ENCODE measurements at places on chromosomes 7 and 10.
A peak's percentile ranks its signal among the peaks of the same experiment; 100 is the strongest.

DNA sequence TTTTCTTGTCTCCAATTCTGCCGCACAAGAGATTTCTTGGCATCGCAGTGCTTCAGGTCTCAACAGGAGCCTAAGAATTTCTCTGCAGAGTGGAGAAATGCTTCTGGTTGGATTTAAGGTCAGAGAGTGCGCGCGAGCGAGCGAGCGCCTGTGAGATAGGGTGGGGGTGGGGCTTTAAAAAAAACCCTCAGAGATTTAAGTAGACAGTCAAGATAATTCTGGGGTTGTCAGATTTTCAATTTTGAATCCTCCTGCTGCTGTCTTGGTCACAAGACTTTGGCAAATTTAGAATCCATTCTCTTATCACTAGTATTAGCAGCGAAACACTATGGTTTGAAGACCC is 49.7 kb downstream of the CPEB3 start:
- DNase-seq: no peak

- no peak for DNase-seq
Observed at GRCh38 chr7:84524714-84525694, 330.4 kb upstream of the SEMA3A start.

DNA sequence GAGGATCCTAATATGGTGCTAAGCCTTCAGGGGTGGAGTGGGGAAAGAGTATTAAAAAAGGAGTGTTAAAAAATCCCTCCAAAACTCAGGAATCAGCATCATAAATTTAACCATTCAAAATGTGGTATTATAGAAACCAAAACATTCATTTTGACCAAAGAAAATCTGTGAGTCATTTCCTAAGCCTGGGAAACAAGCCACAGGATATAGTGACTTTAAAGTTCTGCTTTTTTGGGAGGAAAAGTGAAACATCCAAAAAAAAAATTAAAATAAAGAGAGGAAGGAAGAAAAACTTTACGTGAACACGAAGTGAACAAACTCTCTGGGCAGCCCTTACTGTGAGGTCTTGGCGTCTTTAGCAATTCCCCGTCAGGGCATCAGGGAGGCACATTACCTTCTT is 74.0 kb upstream of the GSDME start:
- DNase-seq: no peak

DNA sequence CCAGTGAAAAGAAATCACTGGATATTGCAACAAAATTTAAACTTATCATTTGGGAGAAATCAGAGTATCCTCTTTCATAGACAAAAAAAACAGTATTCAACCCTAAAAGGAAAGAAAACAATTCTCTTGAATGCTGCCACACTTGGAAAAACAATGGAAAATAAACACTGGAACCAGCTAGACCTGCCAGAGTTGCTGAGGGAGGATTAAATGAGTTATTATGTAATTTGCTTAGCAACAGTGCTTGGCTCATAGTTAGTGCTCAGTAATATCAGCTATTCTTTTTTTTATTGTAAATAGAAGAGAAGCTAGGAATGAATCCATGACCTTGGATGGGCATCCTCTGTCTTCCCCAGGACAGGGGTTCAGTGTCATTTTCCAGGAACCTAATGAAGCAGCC is 11.0 kb upstream of the ZNF273 start:
- no peak for DNase-seq

DNA sequence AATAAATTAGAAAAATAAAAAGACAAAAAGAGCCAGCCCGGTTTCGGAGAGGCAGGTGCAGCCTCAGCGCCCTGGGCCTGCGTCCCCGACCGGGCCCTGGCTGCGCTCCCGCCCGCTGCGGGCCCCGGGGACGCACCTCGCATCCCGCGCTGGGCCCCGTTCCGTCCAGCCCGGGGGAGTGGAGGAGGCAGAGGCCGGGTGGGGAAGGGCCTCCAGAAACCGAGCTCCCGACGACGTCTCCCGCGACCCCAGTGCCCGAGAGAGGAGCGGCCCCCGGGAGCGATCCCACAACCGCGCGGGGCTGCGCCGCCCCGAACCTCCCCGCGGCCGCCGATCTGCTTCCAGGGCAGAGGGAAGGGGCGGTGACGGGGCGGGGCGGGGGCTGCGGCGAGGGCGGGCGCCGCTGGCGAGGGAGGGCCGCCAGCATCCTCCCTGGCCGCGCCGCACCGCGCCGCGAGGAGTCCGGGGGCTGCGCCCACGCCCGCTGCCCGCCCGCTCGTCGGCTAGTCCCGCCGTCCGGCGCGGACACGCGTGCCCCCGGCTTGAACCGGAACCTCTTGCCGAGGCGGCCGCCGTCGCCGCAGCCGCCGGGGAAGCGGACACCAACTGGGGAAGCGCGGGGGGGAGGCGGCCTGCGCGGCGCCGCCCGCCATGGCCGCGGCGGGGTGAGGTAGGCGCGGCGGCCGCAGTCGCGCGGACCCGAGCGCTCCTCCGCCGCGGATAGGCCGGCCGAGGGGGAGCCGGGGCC is at the start of gene CCNY:
Gene CCNY (plus strand): TSS at position 426 of the 748 bp plus-strand sequence. CDS start 545 bp downstream, outside the sequence.
- peak; percentile 56 for DNase-seq

DNA sequence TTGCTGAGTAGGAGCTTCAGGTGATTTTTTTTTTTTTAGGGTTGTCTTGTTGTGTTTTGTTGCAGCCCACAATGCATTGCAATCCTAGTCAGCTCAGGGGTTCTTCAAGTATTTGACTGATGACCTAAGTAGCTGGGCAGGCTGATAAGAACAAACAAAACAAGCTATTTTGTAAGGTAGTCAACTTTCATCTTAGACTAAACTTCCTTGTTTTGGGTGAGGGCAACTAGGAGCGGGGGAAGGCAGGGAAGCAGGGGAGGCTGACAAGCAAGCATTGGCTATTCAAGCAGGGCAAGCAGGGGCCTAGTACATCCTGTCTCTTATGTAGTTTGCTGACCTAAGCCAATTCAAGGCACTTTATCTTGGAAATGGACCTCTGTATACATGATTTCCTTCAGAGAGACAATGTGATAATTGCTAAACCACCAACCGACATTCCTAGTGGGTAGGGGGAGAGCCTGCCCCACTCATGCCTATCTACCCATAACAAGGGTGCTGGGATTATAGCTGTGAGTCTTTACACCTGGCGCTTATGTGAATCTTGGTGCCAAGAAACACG is 163.3 kb upstream of the PRKCQ start:
- DNase-seq: no peak

DNA sequence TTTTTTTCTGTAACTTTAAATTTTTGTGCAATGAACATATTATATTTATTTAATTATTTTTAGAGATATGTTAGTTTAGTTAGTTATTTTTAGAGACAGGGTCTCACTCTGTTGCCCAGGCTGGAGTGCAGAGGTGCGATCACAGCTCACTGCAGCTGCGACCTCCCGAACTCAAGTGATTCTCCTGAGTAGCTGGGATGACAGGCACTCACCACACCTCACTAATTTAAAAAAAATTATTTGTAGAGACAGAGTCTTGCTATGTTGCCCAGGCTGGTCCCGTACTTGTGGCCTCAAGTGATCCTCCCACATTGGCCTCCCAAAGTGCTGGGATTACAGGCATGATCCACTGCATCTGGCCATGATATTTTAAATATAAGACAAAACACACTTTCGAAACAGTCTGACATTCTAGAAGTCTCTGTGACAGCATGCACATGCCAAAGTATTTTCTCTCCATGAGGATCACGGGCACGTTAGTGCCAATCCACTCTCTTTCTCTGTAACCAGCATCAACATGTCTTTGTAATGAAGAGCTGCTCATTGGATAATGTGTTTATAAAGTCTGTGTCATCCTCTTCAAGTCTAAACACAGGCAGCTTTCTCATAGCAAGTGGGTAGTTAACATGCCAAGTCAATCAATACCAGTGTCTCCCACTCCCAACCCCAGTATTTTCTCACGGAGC is 137.4 kb downstream of the GLI3 start:
- no peak for DNase-seq

DNA sequence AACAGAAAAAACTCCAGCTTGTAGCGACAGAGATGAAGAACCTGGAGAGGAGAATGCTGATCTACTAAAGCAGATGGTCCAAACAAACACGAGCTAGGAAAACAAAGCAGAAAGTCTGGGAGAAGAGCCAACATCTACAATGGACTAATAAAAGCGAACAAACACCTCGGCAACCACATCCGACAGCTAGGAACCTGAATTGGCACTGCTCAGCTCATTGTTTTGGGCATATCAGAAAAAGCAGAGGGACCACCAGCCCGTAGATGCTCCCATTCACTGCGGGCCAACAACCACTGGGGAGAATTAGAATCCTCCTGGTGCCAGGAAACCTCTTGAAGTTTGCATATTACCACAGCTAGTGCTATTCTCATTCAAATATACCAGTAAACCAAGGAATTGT is 204.7 kb downstream of the NXPH1 start:
- no peak for DNase-seq

- DNase-seq: no peak
Observed at GRCh38 chr7:87627634-87627994, 584 bp upstream of the RUNDC3B start.

DNA sequence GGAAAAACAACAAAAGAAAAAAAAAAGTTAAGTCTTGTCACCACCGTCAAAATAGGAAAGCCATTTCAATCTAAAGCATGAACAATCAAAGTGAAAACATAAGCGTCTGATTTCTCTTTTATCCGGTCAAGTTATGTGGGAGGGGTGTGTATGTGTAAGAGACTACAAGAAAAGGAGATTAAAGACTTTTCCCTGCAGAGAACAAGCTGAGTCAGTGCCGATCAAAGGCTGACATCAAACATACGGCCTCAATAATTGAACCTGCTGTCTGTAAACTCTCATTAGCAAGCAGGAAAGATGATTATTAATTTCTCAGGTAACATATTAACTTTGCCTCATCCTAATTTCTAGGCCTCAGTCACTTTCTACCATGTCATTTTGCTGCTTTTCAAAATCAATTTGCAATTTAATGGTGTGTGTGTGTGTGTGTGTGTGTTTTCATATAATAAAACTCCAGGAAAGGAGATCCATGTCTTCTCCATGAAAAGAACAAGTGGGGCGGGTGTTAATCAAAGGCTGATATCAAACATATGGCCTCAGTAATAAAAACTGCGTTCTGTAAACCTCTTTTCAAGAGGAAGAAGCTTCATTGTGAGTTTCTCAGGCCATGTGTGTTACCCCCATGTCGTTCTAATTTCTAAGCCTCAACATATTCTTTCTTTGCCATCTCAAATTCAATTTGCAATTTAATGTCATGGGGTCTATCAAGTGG is 649.1 kb upstream of the SORCS1 start:
- DNase-seq: no peak

DNA sequence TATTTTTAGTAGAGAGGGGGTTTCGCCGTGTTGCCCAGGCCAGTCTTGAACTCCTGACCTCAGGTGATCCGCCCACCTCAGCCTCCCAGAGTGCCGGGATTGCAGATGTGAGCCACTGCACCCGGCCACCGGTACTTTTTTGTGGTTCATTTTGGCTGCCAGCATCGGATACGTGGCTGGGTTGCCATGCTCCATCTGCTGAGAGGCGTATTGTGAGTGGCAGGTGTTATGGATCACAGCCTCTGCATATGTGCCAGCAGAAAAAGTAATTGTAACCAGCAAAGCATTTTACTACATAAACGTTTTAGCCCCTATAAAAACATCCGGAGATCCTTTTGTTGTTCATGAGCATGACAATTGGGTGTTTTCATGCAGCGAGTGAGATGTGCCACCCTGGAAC is 7.1 kb downstream of the FOXK1 start:
- DNase-seq: no peak

GRCh38 chr7:128827971-128828711 is 2.1 kb upstream of the FLNC start:
- no peak for DNase-seq

- DNase-seq: no peak
Observed at GRCh38 chr7:139068544-139069399, 32.9 kb upstream of the ZC3HAV1L start.

- DNase-seq: no peak
Observed at GRCh38 chr10:62964026-62964425, 147.9 kb upstream of the EGR2 start.

DNA sequence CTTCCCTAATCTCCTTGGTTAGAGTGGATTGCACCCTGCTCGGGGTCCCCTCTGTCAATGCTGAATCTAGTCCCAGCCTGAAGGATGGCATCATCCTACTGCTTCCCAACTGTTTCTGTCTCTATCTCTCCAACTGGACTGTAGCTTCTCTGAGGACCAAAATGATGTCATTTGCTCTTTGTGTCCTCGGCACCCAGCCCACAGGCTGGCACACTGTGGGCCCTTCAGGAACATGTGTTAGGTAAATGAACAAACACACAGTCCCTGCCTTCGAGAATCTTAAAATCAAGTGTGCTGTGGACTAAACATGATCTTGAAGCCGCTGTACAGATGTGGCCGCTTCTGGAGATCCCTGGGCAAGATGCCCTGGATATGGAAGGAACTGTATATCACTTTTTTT is 5.0 kb upstream of the CDH23 start:
- DNase-seq: no peak

DNA sequence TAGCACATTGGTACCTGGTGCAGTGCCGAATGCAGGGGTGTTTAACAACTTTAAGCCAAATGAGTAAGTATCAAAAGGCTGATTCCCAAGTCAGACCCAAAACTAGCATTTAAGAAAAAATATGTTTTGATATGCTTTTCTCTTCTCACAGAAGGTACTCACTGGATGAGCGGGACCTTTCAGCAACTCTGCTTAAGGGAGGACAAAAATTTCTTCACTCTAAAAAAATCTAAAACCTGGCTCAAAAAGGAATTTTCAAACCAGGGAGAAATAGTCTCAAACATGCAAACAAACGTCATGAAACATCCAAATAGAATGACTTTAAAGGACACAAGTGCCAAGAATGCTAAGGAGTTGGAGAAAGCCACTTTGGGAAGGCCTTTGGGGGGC is 962.1 kb downstream of the KCNMA1 start:
- no peak for DNase-seq

DNA sequence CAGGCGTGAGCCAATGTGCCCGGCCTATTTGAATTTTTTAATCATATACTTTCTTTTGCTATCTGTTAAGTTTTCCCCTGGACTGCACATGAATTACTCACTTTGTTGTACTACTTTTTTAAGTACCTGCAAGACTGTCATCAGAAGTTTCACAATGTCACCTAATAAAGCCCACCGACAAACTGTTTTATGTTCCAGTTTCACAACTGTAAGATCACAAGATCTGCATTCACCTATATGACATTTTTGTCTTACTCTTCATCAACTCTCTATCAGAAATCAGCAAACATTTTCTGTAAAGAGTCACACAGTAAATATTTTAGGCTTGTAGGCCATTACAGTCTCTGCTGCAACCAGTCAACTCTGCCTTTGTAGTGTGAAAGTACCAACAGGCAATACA is 88.5 kb downstream of the ZNF33B start:
- no peak for DNase-seq

DNA sequence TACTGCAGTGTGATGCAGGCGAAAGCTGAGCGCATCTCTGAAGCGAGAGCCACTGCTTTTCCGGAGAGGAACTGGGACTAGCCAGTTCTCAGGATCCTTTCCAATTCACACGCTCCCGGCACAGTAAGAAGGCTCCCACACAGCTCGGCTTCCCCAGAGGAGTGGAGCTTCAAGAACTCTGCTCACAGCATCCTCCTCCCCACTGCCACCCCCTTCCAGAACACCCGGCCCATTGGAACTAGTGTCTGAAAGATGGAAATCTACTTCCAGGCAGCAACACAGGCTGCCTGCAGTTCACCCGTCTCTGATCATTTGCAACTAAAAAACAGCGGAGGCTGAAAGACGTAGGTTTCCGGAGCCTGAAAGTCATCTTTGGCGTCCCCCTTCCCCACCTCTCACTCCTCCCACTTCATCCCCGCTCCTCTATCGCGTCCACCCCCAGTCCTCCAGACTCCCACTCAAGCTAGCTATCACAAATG is at the start of gene DGKB:
Gene DGKB (minus strand): TSS at position 163 of the 479 bp plus-strand sequence.
- no peak for DNase-seq

GRCh38 chr7:36430881-36431280 is 41.2 kb downstream of the ANLN start:
- no peak for DNase-seq

GRCh38 chr7:139264220-139264619 is 33.2 kb downstream of the UBN2 start:
- DNase-seq: no peak

- DNase-seq: no peak
Observed at GRCh38 chr7:44288811-44289340, 36.5 kb downstream of the CAMK2B start.

All from stimulated activated CD8-positive, alpha-beta memory T cell treated with anti-CD3 and anti-CD28 coated beads, Interleukin-7, amount 100 ng/mL, for 1 hour (primary cell).